ENCODE measurements at places on chromosomes 1 and 21.

GRCh38 chr1:199264911-199265310 is 626.1 kb downstream of the PTPRC start:
- DNase-seq = no peak

DNA sequence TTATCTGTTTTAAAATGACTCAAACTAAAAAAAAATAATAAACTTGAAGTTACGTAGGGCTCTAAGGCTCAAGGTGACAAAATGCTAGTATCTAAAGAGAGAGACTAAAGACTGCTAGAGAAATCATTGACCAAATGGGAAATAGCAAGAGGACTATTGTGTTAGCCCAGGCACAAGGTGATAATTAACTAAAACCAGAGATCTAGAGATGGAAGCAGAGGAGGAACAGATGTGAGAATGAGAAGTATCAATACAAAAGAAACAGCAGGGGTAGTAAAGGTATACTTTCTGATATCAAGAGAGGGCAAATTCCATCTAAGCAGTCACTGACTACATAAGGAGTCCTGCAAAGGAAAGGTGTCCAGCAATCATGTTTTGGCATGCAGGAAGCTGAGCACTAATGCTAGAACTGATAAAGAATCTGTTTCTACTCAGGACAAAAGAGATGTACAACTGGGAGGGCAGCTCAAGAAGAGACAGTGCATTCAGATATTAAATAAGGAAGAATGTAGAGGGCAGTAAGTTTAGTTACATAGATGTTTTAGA is 100.2 kb upstream of the GNG4 start:
- no peak for DNase-seq

DNA sequence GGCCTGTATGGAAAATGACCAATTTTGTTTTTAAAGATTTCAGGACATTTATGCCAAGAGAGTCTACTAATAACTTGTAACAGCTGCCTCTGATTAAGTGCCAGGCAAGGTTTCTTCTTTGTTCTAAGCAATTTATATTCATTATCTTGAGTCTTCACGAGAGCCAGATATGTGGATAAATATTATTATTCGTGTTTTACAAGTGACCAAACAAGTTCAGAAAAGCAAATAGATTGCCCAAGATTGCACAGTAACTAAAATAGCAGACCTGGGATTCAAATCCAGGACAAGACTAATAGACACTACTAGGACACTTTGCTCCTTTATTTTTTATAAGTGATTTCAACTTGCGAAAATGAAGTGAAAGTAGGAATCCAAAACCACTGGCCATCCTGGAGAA is 30.1 kb upstream of the DPT start:
- no peak for DNase-seq

GRCh38 chr1:117098287-117098890 is 23.2 kb downstream of the TRIM45 start:
- no peak for DNase-seq

GRCh38 chr1:205456383-205456867 is 580 bp upstream of the BLACAT1 start:
- DNase-seq = no peak

- DNase-seq = no peak
These were observed 92.3 kb downstream of the KCNT2 start for GRCh38 chr1:196515904-196516303.

DNA sequence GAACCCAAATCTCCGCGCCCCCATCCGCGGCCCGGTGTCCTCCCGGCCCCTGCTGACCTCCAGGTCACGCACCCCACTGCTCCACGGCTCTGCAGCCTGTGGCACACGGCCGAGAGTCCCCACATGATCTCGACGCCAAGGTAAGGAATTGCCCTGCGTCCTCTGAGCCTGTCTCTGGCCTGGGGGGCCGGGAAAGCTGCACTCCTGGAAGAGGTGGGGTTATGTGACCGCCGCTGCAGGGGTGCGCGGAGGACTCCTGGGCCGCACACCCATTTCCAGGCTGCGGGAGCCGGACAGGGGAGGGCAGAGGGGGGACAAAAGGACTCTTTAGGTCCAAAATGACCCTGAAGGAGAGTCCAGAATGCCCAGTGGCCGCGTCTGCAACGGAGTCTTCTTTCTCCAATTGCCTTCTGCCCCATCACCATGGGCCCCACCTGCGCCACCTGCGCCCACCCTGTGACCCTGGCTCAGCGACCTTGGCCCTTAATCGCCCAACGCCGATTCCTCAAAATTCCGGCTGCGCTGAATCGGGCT is 997 bp upstream of the SIM2 start:
- no peak for DNase-seq

DNA sequence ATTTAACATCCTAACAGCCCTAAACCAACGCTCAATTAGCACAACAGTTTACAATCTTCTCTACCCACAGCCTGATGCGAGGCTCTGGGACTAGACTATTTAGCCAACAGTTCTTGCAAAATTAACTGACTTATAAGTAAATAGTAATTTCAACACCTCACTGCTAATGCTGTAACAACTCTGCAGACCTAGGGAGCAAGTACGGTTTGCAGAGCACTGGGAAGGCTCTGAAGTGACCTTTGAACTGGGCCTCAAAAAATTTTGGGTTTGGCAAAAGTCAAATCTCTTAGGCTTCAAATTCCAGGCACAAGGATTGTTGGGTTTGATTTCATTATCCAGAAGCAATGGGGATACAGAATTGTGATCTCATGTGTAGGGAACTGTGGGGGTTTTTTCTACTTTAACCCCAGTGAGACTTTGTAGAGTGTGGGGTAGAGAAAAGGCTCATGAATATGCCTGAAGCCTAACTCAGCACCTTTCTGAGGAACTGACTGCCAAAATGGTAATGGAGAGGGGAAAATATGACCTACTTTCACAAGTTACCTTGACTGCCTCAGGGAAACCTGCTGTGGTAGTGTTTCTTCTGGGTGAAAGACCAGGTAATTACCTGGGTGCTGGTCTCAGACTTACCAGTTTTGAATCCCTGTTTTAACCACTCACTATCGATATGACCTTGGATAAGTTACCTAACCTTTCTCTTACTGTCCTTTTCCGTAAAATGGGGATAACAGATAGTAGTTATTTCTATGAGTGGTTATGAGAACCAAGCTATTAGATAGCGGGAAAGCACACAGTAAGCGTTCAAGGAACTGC is 889 bp upstream of the TXLNA start:
- no peak for DNase-seq

- DNase-seq = no peak
These were observed 1064.9 kb downstream of the TTLL7 start for GRCh38 chr1:82934074-82934473.

DNA sequence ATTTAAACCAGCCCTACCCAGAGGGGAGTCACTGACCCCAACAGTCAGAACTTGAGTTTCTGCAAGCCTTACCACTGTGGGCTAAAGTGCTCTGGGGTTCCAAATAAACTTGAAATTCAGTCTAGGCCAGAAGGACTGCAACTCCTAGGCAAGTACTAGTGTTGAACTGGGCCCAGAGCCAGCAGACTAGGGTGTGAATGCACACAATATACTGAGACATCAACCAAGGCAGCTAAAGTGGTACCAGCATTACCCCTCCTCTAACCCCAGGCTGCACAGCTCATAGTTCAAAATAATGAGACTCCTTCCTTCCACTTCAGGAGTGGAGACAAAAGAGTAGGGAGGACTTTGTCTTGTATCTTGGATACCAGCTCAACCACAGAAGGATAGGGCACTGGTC is 18.9 kb upstream of the IL20 start:
- DNase-seq = no peak

All from mesenteric fat pad (tissue), 1 donor.